Hepatocyte (in vitro differentiated cells): ENCODE measurements at places on chromosomes 6 and 20.
A peak's percentile ranks its signal among the peaks of the same experiment; 100 is the strongest.

- peak; percentile 18 for DNase-seq
Observed at GRCh38 chr6:10800810-10801209, 37.5 kb downstream of the MAK start.

GRCh38 chr20:22617160-22617559 lies 32.8 kb upstream of the FOXA2 start:
- peak; percentile 60 for DNase-seq

- DNase-seq, result no peak
Observed at GRCh38 chr6:123850555-123850954, 46.9 kb downstream of the NKAIN2 start.

DNA sequence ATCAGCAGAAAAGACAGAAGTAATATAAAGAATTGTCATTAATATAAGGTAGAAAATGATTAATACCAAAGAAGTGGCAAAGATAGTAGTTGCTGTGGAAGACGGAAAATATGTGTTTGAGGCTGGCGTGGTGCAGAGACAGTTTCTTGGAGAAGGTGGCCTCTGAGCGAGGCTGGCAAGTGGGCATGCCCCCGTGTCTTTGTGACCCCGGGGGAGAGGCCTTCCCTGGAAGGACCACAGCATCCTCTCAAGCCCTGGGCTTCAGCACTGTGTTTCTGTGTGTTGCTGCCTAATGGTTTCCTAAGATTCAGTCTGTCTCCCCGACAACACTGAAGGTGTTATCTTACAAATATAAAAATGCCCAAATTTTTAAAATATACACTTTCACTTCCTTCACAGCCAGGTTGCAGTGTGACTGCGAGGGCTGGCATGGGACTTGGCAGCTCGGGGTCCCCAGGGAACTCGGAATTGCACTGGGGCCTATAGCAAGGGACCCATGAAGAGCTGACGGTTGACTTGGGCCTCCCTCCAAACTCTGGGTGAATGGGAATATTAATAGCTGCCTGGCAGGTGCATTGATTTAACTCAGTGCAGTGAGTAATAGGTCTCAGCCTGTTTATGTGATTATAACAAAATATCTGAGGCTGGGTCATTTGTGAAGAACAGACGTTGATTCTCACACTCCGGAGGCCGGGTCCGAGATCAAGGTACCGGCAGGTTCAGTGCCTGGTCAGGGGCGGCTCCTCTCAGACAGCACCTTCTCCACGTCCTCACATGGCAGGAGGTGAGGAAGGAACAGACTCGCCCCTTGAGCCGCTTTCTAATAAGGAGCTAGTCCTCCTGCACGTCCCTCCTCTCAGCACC lies 47.4 kb upstream of the AFDN start:
- no peak for DNase-seq

DNA sequence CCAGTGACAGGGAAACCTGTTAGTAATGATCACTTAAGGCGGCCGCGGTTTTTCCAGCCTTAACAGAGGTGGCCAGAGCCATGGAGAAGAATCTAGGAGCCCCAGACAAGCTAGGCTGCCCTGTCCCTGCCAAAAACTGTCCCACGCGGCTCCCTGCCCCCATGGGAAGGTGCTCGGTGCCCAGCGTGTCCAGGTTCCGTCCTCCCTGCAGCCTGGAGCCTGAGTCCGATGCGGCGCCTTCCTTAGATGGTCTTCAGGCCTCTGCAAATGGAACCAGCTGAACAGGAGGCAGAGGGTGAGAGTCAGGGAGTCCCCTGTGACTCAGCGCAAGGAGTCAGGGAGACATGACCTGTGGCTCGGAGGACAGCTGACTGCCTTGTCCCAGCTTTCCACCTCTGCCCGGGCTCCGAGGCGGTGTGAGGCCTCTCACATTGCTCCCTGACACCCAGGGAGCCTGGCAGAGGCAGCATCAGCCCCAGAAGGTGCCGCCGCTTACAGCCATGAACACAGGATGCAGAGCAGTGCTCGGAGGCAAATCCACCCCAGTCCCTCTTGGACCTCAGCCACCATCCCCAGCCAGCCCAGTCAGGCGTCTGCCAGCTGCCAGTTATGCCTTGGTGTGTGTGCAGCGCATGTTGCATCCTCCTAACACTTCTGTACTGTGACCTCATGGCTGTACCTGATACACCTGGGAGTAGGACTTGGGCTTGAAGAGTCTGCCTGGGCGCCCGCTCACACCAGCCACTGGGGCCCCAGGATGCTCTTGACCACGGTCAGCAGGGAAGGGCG lies 377.7 kb downstream of the CDH4 start:
- no peak for DNase-seq

DNA sequence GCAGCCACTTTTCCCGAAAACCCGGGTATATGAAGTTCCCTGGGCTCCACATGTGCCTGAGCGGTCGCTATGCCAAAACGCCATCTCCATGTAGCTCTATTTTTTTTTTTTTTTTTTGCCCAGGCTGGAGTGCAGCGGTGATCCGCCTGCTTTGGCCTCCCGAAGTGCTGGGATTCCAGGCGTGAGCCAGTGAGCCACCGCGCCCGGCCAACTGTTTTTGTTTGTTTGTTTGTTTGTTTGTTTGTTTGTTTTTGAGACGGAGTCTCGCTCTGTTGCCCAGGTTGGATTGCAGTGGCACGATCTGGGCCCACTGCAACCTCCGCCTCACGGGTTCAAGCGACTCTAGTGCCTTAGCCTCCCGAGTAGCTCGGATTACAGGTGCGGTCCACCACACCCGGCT lies 237.5 kb upstream of the IRAK1BP1 start:
- no peak for DNase-seq

DNA sequence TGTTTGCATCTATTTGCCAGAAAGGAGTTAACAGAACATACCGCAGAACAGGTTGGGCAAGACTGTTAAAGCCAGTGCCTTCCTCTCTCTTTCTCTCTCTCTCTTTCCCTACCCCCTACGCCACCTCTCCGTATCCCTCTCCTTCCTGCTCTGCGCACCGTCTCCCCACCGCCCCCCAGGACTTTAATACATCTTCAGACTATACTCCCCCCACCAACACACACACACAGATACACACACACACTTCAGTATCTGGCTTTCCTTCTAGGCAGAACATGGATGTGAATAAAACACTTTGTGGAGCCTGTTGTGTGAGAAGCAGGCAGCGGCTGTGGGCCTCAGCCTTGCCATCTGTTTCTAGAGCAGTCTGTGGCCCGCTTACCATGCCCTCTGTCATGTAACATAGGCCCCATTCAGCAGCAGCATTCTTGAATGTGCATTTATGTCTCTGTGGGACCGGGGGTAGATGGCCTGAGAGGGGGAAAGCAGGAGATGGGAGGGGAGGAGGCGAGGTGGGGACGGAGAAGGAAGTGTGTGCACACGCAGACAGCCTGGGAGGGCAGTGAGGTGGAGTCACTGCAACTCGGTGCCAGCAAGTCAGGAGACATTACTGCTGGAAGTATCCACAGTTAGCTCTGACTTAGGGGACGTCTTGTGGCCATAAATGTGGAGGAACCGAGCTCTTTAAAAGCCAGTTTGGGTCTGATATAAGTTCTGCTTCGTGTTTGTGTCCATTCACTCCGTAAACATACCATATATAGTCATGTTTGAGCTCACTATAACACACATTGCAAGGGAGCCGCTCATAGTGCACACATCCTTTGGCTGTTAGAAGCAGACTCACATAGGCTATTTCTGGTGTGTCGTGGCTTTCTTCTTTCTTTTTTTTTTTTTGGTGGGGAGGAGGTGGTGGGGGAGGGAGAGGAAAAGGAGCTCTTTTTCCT lies 38.4 kb downstream of the RREB1 start:
- DNase-seq, result peak; percentile 56

DNA sequence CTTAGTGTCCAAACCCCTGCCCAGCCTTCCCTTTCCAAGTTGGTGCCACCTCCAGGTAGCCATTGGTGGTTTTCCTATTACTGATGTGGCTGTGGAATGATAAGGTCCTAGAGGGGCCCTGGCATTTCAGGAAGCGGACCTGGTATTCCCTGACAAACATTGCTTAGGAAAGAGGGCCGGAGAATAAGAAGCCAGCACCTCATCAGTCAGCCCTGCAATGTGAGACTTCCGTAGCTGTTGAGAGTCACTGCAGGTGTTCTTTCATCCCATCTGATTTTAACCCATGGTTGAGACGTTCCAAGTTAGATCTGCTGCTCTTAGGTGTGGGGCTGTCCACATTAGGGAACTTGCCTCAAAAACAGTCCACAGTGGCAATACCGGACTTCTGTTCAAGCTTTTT lies 14.8 kb upstream of the NPEPL1 start:
- no peak for DNase-seq

GRCh38 chr6:118908441-118908840 lies 14.5 kb downstream of the ASF1A start:
- no peak for DNase-seq

GRCh38 chr20:33796263-33796906 lies 14.8 kb upstream of the CHMP4B start:
- DNase-seq, result peak; percentile 71

GRCh38 chr20:49935746-49936152 lies 448 bp upstream of the RNF114 start:
- DNase-seq, result no peak

GRCh38 chr20:4673371-4674001 lies 48.2 kb upstream of the PRND start:
- DNase-seq, result no peak

DNA sequence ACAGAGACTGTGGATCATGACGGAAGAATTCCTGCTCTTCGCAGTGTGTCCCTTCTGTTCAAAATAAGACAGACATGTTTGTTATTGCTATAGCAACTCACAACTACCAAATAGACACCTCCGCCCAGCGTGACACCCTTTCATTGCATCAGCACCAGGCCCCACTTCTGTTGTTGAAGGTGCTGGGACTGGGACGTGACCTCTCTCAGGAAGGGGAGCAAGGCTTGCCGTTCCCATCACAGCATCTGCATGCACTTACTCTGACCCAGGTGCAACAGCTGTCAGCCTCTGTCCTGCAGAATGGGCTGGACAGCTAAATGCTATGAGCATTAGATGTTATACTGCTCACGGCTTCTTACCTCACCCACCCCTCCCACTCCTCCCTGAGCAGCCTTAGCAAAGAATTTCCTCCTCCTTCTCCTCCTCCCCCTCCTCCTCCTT lies 94.1 kb downstream of the DACT2 start:
- no peak for DNase-seq

GRCh38 chr6:69314531-69314930 lies 482.3 kb downstream of the LMBRD1 start:
- no peak for DNase-seq

DNA sequence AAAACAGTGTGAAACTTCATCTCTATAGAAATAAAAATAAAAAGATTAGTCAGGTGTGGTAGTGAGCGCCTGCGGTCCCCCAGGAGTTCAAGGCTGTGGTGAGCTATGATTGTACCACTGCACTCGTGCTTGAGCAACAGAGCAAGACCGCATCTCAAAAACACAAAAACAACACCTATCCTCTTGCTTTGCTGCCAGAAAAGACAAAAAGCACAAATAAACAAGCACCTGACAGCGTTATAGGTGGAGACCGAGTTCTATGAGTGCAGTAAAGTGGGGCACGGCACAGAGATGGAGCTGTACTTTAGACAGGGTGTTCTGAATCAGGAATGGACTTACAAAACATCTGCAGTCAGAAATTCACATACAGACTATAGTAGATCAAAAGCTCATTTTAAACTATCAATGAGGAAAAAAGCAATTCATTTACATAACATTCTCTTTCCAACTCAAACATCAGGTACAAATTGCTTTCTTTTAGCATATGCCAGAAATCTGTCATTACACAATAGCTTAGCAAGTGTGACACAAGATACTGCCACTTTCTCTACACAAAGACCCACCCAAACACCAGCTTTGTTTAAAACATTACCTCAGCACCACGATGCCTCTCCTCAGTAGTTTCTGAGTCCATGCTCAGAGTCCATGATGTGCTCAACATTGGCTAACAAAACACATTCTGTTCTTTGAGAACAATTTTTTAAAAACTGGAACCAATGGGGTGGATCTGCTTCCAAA lies 10.1 kb downstream of the EZR start:
- no peak for DNase-seq

DNA sequence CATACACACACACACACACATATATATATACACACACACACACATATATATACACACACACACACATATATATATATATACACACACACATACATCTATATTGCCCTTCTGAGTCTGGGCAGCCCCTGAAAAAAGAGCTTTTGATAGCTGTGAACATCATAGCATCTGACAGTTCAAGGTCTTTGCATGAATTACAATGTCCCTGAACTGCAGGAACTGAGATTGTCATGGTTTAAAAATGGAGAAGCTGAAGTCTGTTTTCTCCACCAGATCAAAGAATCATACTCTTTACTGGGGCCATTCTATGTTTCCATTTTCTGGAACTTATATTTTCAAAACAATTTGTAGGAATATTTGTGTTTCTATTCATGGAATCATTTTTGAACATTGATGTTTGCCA lies 189.8 kb downstream of the ZDHHC14 start:
- DNase-seq, result no peak

GRCh38 chr6:122130026-122130348 lies 269.5 kb upstream of the HSF2 start:
- DNase-seq, result no peak

- DNase-seq, result peak; percentile 18
Observed at GRCh38 chr20:12327205-12327604, 409.5 kb downstream of the BTBD3 start.

DNA sequence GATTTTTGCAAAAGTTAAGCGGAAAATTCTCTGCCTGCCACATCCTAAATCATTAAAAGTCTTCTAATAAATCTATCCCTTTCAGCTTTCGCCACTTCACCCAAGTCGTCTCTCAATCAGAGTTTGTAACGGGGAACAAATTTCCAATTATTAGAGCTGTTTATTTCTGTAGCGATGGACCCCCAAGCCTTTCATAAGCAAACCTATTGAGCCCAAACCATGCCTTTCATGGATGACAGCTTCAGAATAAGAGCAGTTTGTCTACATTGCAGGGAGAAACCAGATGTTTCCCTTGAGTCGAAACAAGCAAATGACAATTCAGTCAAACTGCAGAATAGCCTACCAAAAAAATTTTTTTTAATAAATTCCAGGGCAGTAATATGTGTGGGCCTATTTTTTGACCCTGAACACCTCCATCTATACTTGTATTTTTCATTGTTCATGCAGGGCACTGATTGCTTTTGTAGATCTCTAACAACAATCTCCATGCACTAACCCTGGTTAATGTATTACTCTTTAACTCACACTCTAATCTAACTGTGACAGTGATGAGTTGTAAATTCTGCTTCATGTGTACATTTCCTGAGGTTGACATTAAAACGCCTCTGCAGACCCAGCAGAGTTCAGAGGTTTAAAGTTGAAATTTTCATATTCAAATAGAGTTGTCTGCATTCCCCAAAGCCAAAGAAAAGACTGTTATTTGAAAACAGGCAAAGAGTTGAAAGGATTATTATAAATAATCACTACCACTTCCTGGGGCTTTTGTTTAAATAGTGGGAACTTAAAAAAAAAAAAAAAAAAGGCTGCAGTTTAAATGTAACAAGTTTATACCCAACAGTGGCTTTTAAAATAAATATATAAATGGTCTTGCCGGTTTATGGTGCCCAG lies 64.5 kb downstream of the ATP9A start:
- DNase-seq, result peak; percentile 36
